ENCODE measurements at places on chromosomes 13 and 19. TPM values are rescaled to one million over a fixed set of nuclear protein-coding genes. Genes with fewer than 3 reads are reported as not detected.

GRCh38 chr13:31053091-31053490, 108.6 kb downstream of the HSPH1 start:
- peak; percentile 20 for DNase-seq

GRCh38 chr19:49672131-49672919, 4.7 kb upstream of the PRMT1 start:
- DNase-seq = peak; percentile 80

- DNase-seq = no peak
These were observed 792.6 kb upstream of the GPC6 start for GRCh38 chr13:92433963-92434362.

- peak; percentile 71 for DNase-seq
These were observed 9.6 kb downstream of the STARD13 start for GRCh38 chr13:33275916-33276315.

DNA sequence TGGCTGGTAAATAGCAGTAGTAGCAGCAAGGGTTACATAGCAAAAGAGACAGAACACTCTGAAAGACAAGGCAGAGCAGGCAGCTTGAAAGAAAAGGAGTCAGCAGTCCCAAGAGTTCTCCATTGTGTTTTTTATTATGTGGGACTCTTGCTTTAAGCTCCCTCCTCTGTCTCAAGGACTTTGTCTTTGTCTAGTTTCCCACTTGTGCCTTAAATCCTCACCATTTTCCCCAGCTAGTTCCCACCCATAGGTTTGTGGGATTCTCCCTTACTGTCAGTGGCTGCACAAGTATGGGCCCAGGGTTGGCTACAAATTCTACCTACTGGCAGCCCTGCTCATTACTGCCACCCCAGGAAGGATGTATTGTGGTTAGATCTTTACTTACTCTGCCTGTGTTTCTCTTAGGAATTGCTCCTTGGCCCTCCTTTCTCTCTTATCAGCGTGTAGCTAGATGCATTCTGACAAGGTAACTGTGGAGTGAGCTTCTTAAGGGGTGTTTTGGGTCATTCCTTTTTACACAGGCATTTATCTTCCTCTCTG, 413.4 kb upstream of the PCDH9 start:
- DNase-seq = no peak

DNA sequence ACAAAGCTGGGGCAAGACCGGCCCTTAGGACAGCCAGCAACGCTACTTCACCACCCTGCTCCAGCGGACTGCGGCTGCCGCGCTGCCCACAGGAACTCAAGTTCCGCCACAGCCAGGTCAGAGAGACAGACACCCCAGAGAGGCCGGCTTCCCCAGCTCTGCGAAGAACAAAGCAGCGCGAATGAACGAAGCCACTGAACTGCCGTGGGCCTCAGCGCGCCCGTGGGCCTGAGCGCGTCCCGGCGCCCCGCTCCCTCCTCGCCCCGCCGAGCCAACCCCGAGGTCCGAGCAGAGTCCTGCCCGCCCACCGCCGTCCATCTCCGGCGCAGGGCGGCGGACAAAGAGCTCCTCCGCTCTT, 158.4 kb downstream of the RNF17 start:
- peak; percentile 72 for DNase-seq

Gene IGLON5
- total RNA-seq = not detected

Gene FSD1
- 16.2 TPM for total RNA-seq

Gene MZT1
- 27.2 TPM for total RNA-seq

Data from GM23248 (cell line).